Tracheal epithelial cell (primary cell): ENCODE measurements at places on chromosomes 3 and 15. TPM values are rescaled to one million over a fixed set of nuclear protein-coding genes. Genes with fewer than 3 reads are reported as not detected.

The LMAN1L gene
- total RNA-seq: 0.21 TPM in 1 of 2 replicates, not detected in the other

The SLC4A7 gene
- total RNA-seq: 81.6 and 92.8 TPM in 2 replicates

The TAGLN3 gene
- total RNA-seq: 1.1 and 3.6 TPM in 2 replicates

The TJP1 gene
- total RNA-seq: 56.7 and 78.8 TPM in 2 replicates

The TTLL13 gene
- not detected in 2 replicates for total RNA-seq

The CEMIP gene
- total RNA-seq: 0.72 and 0.85 TPM in 2 replicates

The PLCL2 gene
- total RNA-seq: 1.3 and 3.6 TPM in 2 replicates

The ZNF592 gene
- 2.9 and 5.1 TPM in 2 replicates for total RNA-seq

The LRRC2 gene
- total RNA-seq: under 0.01 TPM in 1 of 2 replicates, not detected in the other

The LSAMP gene
- total RNA-seq: under 0.01 TPM in 1 of 2 replicates, not detected in the other

The WHAMM gene
- 5.1 and 6.3 TPM in 2 replicates for total RNA-seq

The MAPKBP1 gene
- 14.9 and 15.4 TPM in 2 replicates for total RNA-seq

The C3orf20 gene
- not detected in 2 replicates for total RNA-seq

The WDR73 gene
- 19.3 and 25.2 TPM in 2 replicates for total RNA-seq

The ZNF654 gene
- total RNA-seq: 8.5 and 14.9 TPM in 2 replicates

The KCNMB3 gene
- under 0.01 and 0.21 TPM in 2 replicates for total RNA-seq

The NLGN1 gene
- 0.21 and 2.4 TPM in 2 replicates for total RNA-seq

The CD47 gene
- 54.8 and 97.8 TPM in 2 replicates for total RNA-seq

The NOX5 gene
- under 0.01 TPM in 1 of 2 replicates, not detected in the other for total RNA-seq

The DMXL2 gene
- total RNA-seq: 5.3 and 15.8 TPM in 2 replicates

The SPSB4 gene
- under 0.01 TPM in 1 of 2 replicates, not detected in the other for total RNA-seq

The USP8 gene
- 32.5 and 44.5 TPM in 2 replicates for total RNA-seq

The PLD1 gene
- 11.1 and 23.0 TPM in 2 replicates for total RNA-seq
